ENCODE measurements at places on chromosomes 6 and 20.

DNA sequence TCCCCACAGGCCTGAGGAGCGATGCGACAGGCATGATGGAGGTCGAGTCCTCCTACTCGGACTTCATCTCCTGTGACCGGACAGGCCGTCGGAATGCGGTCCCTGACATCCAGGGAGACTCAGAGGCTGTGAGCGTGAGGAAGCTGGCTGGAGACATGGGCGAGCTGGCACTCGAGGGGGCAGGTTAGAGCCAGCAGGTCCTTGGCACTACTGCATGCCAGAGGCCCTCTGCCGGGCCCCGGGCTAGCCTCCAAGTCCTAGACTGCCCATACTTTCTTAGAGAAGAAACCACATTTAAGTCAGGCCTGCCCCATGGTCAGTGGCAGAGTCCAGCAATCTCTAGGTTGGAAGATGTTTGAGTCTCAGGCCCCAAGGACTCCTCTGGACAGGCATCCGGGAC, 32.1 kb downstream of the PKIG start:
- no peak for DNase-seq

- DNase-seq = no peak
These were observed 366.6 kb downstream of the PREX1 start for GRCh38 chr20:48461091-48461734.

- DNase-seq = no peak
These were observed 1023.3 kb downstream of the EYS start for GRCh38 chr6:64683682-64684081.

DNA sequence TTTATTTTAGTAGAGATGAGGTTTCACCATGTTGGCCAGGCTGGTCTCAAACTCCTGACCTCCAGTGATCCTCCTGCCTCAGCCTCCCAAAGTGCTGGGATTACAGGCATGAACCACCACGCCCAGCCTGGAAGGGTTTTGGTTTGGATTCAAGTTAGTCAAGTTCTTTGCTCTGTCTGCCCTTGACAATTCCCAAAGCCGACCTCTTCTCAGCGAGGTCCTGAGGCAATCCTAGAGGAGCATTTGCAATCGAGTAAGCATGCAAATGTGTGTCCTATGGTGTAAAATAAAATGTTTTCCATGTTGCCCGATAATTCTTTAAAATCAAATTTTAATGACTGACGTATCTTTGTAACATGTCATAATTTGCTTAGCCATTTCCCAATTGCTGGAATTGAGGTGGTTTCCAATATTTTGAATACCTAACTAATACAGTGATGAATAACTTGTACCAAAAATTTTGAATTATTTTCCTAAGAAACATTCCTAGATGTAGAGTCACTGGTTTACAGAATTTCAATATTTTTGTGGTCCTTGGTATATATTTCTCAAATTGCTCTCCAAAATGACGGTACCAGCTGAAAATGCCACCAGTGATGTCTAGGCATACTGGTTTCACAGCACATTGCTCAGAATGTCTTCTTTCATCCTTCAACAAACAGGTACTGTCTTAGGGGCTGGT, 38.7 kb downstream of the GTF2H5 start:
- no peak for DNase-seq

GRCh38 chr20:19070681-19071445, 141.6 kb upstream of the SLC24A3 start:
- DNase-seq = no peak

GRCh38 chr6:131643855-131644460, 6.9 kb downstream of the ENPP3 start:
- no peak for DNase-seq

- DNase-seq = no peak
These were observed 22.8 kb upstream of the LRRC1 start for GRCh38 chr6:53771785-53772624.

- DNase-seq = no peak
These were observed 148.6 kb downstream of the LRRC1 start for GRCh38 chr6:53943395-53943794.

- no peak for DNase-seq
These were observed 380.0 kb downstream of the LMBRD1 start for GRCh38 chr6:69416776-69417175.

GRCh38 chr6:55994531-55994930, 119.1 kb upstream of the BMP5 start:
- DNase-seq = no peak

DNA sequence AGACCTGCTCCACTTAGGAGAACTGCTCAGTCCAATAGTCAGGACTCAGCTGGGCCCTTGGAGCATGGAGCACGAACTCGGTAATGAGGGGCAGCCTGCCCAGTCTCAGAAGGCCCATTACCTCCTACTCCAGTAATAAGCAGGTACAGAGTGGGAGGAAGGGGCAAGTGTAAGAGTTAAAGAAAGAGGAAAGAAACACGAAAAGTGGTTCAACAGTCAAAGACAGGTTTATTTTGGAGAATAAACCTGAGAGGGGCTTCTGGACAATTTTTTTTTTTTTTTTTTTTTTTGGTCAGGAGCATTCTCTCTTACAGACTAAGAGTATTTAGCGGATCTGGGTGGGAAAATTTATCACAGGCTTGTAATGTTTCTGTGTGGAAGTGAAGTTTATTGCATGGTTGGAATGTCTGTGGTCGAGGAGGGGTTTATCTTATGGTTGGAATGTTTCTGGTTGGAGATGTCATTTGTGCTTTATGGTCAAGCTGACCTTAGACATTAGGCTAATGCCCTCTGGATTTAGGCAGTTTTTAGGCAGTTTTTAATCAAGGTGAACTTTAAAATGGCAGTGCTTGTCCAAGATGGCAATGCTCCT, 340.1 kb downstream of the BCKDHB start:
- DNase-seq = no peak

Data from iPS DF 19.7 (cell line).